ENCODE measurements at places on chromosomes 6 and 20.

DNA sequence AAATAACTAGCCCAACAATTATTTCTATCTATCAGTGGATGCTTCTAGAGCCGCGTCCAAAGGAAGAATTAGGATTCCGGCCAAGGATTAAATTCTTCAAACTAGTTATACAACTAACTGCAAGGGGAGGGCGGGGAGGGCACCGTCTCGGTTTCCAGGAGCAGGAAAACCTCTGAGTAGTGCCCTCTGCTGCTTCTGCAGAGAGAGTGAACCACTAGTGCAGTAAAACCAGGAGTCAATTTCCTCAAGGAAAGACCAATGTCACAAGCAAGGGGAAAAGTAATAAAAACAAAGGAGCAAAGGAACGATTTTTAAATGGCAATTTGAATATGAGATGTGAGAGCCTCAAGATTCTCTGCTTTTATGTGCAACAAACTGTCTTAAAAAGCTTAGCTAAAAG lies 16.5 kb upstream of the UBE2J1 start:
- no peak for DNase-seq

DNA sequence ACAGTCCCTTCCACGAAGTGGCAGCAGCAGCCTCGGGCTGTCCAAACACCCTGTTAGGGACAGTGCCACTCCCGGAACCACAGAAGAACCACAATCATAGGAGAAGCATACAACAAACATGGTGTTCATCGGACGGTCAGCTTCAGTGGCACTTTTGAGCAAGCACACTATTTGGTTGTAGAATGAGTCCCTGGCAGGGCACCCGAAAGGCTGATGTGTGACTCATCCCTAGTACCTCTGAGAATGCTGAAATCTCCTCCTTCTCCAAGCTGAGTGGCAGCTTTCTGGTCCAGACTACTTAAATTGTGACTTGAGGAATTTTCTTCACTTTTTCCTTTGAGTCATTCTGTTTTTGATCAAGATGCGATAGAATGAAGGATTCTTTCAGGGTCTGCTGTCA lies 282.5 kb downstream of the ESR1 start:
- no peak for DNase-seq

- no peak for DNase-seq
These were observed 342.0 kb downstream of the SOX4 start for GRCh38 chr6:21935561-21936028.

GRCh38 chr20:25730862-25731261 lies 34.2 kb upstream of the ZNF337 start:
- no peak for DNase-seq

DNA sequence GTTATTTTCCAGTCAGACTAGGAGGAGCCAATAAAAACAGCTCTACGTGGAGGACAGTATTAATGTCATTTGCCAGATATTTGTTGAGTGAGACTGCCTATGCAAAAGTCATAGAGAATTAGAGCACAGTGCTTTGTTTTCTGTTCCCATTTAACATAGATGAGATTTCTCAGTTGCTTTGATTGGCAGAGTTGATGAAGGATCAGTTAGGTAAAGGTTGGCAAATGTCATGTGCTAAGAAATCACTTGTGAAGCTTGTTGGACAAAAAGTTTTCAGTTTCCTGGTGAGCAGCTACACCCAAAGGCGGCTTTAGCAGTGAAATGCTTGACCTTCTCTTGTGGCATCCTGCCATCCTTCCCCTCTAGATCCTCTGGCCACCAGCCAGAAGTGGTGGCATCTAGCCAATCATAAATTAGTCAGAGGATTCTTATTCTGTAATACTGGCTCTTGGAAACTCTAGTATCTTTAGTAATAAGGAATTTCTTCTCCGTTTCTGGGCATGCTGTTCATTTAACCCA lies 37.0 kb downstream of the BCKDHB start:
- no peak for DNase-seq

- DNase-seq = peak; percentile 68
These were observed 31.1 kb downstream of the CEBPB start for GRCh38 chr20:50221501-50222308.

DNA sequence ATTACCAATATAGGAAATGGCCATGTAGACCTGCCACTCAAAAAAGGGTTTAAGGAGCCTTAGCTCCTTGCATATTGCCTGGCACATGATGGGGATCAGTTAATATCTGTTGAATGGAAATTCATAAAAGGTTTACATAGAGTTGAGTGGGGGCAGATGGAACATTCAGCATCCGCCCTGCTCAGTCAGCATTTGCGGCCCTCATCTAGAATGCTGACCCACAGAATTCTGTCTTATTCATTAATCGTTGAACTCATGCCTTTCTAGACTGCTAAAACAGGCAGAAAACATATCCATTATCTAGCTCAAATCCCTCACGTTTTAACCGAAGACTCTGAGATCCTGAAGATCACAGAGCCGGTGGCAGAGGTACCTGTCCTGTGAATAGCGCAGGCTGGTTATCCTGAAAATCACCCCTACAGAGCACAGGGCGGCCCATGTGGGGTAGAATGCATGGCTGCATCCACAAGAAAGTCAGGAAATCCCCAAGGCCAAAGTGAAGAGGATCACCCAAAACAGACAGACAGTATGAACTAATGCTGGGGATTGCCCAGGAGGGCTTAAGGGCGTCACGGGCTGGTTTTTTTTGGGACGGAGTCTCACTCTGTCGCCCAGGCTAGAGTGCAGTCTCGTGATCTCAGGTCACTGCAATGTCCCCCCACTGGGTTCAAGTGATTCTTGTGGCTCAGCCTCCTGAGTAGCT lies 59.9 kb downstream of the CNBD2 start:
- no peak for DNase-seq

DNA sequence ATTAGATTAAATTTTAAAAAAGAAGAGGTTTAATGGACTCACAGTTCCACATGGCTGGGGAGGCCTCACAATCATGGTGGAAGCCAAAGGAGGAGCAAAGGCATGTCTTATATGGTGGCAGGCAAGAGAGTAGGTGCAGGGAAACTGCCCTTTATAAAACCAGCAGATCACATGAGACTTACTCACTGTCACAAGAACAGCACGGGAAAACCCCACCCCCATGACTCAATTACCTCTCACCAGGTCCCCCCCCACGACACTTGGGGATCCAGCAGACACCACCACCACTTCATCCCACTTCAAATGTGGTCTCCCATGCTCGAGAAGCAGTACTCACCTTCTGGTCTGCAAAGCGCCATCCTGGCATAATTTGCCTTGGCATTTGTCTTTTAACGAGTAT lies 24.6 kb downstream of the MTFR2 start:
- DNase-seq = no peak

GRCh38 chr6:113848811-113849210 lies 8.3 kb upstream of the MARCKS start:
- no peak for DNase-seq

DNA sequence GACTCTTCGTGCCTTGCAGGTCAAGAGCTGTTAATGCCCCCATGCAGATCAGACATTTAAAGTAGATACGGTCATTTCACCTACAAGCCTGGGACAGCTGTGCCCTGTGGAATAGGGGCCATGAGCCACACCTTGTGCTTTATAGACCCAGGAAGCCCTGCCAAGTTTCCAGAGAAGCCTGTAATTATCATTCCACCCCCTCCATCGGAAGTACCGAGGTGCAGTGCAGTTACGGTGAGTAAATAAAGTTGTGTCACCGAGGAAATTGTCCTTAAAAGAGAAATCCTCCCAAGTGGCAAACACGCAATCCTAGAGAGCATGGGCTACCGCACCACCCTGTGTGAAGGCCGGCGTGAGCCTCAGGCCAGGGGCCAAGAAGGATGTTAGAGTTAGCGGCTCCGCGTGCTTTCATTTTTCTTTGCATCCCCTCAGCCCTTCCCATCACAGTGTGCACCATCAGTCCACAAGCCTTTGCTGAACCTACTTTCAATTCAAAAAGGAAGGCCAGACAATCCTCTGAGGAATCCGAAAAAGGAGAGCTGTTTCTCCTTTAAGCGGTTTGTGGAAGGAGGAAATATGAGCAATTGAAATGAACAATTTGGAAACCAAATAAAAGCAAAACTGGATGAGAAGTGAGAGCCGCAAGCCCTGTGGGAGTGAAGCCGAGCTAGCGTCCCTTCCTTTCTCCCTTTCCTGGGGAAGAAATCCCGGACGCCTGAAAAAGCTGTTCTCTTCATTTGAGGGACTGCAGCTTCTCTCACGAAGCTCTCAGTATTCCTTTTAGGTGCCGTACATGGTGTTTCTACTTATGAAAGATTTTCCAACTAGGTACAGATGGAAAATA lies 183.3 kb upstream of the PDE10A start:
- no peak for DNase-seq

DNA sequence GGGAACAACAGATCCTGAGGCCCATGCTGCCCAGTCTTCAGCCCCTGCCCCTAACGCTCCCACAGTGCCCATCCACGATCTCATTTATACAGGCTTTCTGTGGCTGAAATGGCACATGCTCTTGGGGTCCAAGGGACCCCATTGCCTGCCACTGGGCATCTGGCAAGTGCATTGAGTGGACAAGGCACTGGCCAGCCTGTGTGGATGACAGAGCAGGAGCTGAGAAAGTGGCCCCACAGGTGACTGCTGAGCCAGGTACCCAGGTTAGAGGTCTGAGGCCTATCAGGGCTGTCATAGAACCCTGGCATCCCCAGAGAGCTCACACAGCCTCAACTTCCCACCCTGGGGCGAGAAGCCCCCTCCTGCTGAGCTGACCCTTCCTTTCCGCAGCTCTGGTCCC lies 86.0 kb upstream of the NXT1 start:
- DNase-seq = no peak

- DNase-seq = no peak
These were observed 37.9 kb downstream of the ERMARD start for GRCh38 chr6:169789146-169789943.

- no peak for DNase-seq
These were observed 191.0 kb downstream of the UNC5CL start for GRCh38 chr6:40848038-40848437.

- DNase-seq = no peak
These were observed 264.4 kb upstream of the PRDM1 start for GRCh38 chr6:105821777-105822176.

DNA sequence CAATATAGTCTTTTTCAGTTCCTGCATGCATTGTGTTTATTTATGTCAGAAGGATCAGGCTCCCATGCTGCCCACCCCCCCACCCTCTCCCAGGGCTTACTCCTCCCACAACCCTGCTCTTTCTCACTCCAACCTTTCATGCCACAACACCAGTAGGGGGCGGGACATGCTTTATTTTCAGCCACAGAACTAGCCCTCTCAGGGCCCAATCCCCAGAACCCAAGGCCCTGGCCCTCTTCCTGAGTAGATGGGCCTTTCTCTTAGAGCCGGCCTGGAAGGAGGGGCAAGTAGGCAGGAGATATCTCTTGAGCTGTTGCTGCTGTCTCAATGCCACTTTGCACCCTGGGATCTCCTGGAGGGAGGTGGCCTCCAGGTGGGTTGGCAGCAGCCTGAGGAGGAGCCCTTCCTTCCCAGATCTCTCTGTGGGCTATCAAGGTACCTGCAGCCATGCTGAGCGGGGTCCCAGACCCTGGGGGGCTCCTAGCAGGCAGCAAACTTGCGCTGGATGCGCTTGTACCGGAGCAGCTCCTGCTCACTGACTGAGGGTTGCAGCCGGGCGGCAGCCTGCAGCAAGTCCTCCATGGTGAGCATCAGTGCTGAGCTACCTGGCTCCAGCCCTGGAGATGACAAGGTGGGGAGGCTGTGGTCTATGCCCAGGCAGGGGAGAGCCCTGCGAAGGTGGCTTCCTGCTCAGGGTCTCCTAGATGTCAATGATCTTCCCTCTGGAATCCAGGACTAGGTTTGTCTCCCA lies 3.5 kb downstream of the GNMT start:
- DNase-seq = peak; percentile 44

DNA sequence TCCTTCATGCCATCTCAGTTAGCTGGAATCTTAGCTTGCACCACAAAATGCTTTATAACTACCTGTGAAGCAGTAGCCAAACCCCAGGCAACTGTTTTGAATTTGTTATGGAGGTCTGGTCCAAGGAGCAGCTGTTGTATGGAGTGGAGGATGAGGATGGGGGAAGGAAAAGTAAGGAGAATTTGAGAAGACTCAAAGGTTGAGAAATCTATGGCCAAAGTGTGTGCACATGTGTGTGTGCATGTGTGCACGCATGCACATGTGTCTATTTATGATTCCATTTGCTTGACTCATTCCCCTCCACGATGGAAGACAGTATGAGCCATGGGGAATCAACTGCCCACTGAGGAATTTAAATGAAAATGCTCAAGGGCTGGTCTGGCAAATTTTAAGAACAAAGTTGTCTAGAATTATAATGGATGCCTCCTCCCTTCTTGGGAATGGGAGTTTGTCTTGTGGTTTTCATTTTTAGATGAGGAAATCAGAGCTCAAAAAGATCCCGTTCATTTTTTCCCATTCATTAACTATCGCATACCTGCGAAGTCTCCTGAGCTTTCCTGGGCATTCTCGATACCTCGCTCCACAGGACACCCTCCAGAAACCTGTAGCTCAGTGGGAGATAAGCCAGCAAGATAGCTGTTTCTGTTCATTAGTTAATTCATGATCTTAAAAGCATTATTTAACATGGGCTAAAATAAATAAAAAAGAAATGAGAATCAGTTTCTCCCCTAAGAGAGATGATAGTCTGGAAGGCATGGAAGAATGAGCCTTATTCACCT lies 152.3 kb upstream of the NEDD9 start:
- no peak for DNase-seq

- peak; percentile 66 for DNase-seq
These were observed 57.7 kb downstream of the PPP1R16B start for GRCh38 chr20:38863024-38863851.

DNA sequence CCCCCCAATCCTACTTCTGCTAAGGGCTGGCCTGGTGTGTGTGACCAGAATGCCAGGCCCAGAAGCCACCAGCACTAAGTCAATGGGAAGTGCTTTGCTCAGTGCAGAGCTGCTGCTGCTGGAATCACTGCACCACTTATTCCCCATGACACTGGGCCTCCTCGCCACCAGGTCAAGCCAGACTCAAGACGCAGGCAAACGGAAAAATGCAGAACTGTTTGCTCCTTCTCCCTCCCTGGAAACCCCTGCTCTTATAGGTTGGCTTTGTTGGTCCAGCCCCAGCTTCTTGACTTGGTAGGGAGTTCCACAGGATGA lies 121.9 kb downstream of the PHACTR3 start:
- no peak for DNase-seq

DNA sequence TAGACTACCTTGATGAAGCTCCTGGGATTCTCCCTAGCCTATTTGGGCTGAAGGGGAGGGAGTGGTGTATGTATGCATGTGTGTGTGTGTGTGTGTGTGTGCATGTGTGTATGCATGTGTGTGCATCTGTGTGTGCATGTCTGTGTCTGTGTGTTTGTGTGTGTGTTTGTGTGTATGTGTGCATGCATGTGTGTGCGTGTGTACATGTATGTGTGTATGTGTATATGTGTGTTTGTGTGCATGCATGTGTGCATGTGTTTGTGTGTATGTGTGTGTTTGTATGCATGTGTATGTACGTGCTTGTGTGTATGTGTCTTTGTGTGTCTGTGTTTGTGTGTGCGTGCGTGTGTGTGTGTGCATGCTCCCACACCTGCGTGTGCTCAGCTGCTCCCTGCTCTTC lies 15.4 kb downstream of the FGD2 start:
- no peak for DNase-seq

DNA sequence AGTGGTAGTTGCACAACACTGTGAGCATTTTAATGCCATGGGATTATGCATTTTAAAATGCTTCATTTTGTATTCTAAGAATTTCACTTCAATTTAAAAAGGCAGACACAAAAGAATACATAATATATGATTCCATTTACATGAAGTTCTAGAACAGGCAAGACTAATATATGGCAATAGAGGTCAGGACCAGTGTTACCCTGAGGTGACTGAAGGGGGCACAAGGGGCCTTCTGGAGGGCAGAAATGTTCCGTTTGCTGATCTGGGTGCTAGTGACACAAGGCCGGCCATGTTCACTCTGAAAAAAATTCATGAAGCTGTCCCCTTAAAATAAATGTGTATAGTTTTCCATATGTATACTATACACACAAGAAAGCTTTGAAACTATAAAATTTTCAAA lies 28.5 kb downstream of the TASP1 start:
- no peak for DNase-seq

Data from CD4-positive, alpha-beta T cell treated with Interleukin-1 beta for 1 hour (primary cell).